Stimulated activated CD4-positive, alpha-beta T cell treated with anti-CD3 and anti-CD28 coated beads, Interleukin-1b, Interleukin-23, amount 100 ng/mL, for 48 hours (primary cell): ENCODE measurements at places on chromosomes 2 and 18.

GRCh38 chr2:101740555-101740964 is 43.1 kb downstream of the MAP4K4 start:
- no peak for DNase-seq

- DNase-seq: no peak
These were observed 34.4 kb upstream of the SH3BP4 start for GRCh38 chr2:234917211-234917975.

DNA sequence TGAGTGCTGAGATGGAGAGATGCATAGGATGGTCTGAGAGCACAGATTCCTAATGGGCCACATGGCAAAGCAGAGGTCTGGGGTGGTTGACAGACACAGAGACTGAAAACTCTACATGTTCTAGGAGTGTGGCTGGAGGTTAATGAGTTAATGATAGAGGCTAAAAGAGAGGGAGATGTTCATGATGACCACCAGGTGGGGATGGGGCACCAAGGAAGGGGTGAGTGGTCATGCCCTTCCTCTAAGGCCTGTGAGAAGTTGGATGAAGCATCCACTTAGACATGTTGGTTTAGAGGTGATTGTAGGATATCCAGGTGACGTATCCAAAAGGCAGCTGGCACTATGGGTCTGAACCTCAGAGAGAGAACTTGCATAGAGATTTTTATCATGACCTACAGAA is 102.1 kb downstream of the LRP2 start:
- DNase-seq: no peak

GRCh38 chr2:159963700-159964099 is 98.7 kb downstream of the PLA2R1 start:
- DNase-seq: no peak

DNA sequence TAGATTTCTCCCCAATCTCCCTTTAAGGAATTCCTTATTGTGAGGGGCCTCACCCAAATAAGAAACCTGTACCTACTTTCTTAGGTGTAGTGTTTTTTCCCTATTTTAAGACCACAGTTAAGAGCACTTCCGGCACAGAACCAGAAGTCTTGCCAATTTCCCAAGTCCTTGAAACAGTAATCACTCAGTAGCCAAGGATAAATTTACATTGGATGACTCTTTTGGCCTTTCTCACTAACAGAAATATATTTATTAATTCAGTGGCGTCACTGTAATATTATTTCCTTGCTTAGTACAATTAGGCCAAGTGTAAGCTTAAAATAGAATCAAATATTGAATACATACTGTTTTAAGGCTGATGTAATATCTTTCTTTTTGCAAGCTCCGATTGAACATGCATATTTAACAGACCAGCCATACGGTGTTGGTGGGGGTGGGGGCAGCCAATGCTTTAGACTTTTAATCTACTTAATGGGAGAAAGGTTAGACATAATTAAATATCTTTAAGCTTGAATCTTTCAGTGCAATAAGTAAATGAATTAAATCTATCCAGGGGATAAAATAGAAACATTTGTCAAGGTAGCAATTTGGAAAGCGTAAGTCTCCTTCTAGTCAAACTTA is 50.8 kb upstream of the ITGA6 start:
- DNase-seq: no peak
